ENCODE measurements at places on chromosomes 3 and 15. TPM values are rescaled to one million over a fixed set of nuclear protein-coding genes. Genes with fewer than 3 reads are reported as not detected.

DNA sequence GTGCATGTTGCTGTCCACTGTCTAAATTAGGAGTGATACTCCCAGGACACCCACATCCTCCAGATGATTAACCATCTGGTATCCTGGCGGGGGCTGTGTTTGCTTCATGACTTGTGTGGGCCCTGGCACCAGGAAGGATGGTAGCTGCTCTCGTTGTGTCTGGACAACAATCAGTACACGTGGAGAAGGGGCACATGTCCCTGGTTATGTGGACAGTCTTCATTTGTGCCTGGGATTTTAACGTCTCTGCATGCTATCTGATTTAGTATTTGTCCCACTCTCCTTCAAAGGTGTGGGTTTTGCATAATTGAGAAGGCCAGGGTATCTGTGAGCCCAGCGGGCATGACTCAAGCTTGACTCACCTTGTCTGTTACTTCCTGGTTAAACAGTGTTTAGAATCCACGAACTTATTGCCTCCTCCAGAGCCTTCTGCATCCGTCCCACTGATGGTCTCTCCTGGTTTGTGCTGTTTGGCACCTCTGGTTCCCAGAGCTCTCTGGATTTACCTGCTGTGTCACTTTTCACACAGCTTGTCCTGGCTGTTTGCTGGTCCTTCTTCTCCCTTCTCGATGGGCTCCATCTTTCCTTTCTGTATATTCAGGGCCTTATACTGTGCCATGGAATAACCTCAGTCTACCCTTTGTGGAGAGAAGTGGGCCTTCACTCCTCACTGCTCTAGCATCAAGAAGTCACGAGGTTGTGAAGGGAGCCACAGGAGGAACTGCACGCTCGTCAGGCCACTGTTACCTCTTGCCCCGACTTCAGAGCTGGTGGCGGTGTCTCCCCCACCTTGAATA lies 32.5 kb downstream of the ARNT2 start:
- no peak for DNase-seq

- no peak for DNase-seq
These were observed 58.3 kb upstream of the SKOR1 start for GRCh38 chr15:67766968-67767367.

GRCh38 chr3:66633402-66634381 lies 132.9 kb upstream of the LRIG1 start:
- DNase-seq, result no peak

DNA sequence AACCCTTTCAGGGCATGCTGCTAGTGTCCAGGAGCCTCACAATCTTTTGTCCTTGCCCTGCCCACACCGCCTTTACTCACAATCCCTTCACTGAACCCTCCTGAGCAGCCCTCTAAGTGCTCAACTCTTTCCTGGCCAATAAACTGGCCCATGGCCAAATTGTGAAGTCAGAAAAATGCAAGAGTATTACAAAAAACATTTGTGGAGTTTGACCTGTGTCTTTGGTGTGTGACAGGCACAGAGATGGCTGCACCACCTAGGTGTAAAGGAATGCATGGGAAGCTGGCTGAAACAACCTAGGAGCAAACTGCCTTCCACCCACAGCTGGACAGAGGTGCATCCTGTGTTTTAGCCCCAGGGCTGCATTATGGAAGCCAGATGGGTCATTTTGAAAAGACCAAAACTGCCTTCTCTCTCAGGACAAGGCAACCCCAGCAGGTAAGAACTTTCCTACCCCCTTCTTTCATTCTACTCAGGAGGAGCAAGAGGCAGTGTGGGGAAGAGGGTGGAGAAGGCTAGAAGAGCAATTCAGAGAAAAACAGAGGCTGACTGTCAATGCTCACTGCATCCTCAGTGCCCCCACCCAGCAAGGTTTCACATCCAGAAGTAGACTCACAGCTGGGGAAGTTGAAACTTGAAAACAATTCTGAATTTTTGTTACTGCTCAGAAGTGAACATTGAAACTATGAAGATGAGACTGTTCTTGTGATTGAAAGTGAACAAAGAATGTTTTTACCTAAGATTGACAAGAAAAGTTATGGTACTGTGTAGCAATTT lies 78.6 kb downstream of the TRIM42 start:
- DNase-seq, result no peak

GRCh38 chr15:50181969-50182218 lies at the start of gene SLC27A2:
TSS of gene SLC27A2 (plus strand) at chr15:50182196. CDS start at chr15:50182428, 232 bp downstream.
- peak; percentile 6 for DNase-seq

GRCh38 chr3:63912768-63913588 lies 795 bp upstream of the SCAANT1 start:
- DNase-seq, result peak; percentile 76

DNA sequence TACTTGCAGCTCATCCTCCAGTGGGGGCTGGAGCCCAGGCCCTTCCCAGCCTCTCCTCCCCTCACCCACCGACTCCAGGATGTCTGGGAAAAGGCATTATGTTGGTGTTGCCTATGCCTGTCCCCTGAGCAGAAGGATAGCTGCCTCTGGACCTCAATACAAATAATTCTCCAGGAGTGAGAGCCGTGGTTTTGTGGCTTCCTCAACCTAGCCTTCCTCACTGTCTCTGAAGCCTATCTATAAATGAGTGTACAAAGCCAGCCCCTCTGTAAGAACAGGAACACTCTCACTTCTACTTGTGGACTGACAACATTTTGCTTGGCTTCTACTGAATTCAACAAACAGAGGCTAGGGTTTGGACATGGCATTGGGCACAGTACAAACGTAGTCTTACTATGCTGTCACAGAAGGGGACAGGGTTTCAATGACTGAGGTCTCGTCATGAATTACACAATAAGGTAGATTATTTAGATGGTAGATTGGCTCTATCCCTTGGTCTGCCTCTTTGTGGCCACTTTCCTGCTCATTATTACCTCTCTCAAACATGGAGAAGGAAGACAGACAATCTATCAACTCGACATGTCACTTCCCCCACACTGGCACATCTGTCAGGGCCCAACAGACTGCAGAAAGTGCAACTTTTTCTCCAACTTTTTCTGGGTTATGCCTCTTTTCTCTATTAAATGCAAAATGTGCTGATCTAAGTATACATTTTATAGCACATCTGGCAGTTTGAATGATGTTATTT lies 82.8 kb upstream of the MEX3B start:
- peak; percentile 29 for DNase-seq

- DNase-seq, result peak; percentile 31
These were observed 108.9 kb downstream of the FBLN2 start for GRCh38 chr3:13657660-13658435.

DNA sequence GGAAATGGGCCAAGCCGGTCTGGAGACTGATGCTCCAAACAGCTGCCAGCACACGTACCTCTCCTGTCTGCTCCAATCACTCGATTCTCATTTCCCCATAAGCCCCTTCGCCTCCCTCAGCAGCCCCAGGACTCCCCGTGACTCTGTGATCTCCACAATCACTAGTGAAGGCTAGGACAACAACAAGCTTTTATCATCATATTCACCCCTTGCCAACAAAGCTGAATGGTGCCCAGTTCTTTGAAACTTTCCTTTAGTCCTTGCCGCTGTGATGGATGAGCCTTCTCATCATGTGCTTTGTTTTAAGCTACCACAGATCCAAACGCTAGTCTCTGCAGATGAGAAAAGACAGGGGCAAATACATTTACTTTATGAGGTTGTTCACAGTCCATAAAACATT lies 242.0 kb downstream of the SV2B start:
- DNase-seq, result no peak

DNA sequence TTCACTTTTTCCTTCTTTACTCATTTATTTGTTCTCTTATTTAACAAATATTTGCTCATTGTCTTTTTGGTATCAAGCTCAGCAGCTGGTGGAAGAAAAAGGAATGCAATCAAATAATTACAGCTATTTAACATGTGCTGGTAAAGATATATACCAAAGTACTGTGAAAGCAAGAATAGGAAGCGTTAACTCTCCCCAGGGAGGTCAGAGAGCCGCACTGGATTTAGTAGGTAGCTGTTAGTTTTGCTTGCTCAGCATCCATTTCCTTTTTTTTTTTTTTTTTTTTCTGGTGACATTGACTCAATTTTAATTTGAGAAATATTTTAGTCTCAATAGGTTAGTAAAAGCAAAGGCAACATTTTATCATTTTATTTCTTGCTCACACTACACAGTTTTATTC lies 308.5 kb upstream of the MDFIC2 start:
- DNase-seq, result no peak

DNA sequence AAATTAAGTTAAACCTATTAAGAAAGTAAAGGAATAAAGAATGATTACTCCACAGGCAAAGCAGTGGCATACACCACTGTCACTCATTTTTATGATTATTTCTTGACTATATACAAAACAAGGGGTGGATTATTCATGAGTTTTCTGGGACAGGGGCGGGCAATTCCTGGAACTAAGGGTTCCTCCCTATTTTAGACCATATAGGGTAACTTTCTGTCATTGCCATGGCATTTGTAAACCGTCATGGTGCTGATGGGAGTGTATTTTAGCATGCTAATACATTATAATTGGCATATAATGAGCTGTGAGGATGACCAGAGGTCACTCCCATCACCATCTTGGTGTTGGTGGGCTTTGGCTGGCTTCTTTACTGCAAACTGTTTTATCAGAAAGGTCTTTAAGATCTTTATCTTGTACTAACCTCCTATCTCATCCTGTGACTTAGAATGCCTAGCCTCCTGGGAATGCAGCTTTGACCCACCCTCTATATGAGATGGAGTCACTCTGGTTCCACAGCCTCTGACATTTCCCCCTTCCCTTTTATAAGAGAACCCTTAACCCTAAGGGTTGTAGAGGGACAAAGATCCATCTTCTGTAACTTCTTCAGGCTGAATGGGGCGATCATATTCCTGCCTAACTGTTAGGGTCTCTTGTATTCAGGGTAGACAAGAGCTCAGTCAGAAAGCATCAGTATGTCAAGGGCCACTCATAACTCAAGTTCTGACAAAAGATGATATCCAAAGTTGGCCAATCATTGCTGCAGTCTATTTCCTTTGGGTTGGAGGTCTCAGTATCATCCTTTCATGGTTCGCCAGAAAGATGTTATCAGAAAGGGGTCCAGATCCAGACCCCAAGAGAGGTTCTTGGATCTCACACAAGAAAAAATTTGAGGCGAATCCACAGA lies 79.5 kb upstream of the LIPC start:
- peak; percentile 65 for DNase-seq

DNA sequence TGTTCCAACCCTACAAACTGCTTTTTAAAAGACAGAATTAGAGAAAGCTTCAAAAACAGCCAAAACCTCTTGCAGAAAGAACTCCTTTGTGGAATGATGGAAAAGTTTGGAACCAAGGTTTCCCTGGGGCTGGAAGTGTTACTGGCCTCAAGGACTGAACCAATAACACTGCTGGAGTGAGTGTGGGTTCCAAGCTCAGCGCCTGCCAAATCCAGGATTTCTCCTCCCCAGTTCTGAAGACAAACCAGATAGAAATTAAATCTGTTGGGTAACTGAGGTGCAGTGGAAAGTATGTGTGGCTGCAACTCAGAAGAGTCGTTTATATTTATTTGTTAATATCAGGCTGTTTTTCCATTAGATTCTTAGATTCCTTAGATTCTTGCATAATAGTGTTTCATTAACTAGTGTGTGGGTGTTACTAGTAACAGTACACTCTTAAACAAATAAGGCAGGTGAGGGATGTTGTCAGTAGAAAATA lies 66.5 kb upstream of the FNDC3B start:
- DNase-seq, result peak; percentile 42

- DNase-seq, result no peak
These were observed 15.2 kb downstream of the RAB11A start for GRCh38 chr15:65884511-65884910.

DNA sequence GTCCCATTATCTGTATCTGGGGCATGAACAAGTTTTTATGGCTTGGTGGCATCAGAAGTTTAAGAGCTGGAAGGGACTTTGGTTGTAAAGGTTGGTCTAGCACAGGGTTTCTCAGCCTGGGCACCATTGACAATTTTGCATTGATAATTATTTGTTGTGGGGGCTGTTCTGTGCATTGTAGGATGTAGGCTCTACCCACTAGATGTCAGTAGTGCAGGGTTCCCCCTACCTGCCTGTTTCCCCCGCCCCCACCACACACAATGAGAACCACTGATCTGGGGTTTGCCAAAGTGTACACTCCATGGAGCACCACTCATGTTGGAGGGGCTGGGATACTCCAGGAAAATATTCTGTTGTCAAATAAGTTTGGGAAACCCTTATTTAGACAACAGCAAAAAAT lies 42.7 kb downstream of the PLCL2 start:
- DNase-seq, result no peak

DNA sequence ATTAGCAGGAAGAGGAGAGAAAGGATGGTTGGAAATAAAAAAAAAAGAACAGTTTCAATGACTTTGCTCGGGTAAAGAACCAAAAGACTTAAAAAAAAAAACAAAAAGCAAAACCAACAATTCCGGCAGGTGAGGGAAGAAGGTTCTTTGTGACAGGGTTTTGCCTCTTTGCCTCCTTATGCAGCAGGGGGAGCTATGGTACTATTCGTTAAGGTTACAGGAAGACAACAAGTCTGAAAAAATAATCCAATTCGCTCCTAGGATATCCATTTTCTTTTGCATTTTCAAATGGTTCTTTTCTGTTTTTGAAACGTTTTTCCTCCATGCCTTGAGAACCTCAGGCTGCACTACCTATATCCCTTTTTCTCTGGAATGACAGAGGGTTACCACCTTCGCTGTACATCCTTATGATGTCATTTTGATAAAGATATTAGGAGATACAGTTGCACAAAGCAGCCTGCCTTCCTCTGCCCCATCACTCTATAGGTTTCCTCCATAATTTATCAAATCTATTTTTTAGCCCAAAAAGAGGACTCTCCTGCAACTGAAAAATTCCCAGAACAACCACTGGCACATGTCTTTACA lies 55.0 kb downstream of the CFAP20DC start:
- peak; percentile 72 for DNase-seq

DNA sequence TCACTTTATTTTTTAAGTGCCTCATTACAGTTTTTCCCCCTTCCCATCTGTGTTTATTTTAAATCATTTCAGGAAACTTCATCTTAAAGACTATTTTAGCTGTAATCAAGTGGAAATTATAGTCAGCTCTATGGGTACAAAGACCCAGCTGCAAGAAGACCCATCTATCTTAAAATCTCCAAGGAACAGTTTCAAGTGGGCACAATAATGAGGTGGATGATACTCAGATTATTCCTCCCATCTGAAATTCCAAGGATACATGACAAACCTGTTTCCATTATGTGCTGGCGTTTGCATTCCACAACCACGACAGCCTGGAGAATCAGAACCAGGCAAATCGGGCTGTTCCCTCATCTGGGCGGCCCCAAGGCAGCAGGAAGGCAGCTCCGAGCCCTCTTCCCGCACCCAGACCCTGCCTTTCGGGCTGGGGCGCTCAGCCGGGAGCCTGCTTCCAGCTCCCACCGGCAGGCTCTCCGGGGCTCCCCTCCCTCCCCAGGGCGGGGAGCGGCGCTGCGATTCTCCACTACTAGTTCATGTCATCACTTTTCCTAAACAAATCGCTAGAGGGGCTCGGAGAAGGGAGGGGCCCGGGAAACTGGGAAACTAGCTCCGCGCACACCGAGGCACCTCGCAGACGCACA lies at the start of gene MGLL:
Gene MGLL, minus strand, starts transcription at position 475 of the 641 bp plus-strand sequence. Its CDS starts 197 bp downstream, at position 278.
- peak; percentile 55 for DNase-seq

Gene MFGE8
- 168 TPM for total RNA-seq

Gene SERPINI2
- not detected for total RNA-seq

Gene BRPF1
- total RNA-seq, result 17.3 TPM

Gene LRRC31
- total RNA-seq, result not detected

Gene STXBP5L
- total RNA-seq, result under 0.01 TPM

Gene IFT80
- 47.9 TPM for total RNA-seq

Gene PRKCD
- 1.7 TPM for total RNA-seq

Gene DCLK3
- total RNA-seq, result under 0.01 TPM

Gene CCR9
- total RNA-seq, result not detected

Gene DAPK2
- 8.2 TPM for total RNA-seq

Gene KBTBD8
- 3.5 TPM for total RNA-seq

Gene ZKSCAN7
- total RNA-seq, result 5.8 TPM

Gene MUC13
- 0.32 TPM for total RNA-seq
